Large intestine (tissue), 12 donors: ENCODE measurements at places on chromosomes 12 and 14. TPM values are rescaled to one million over a fixed set of nuclear protein-coding genes. Genes with fewer than 3 reads are reported as not detected.

DNA sequence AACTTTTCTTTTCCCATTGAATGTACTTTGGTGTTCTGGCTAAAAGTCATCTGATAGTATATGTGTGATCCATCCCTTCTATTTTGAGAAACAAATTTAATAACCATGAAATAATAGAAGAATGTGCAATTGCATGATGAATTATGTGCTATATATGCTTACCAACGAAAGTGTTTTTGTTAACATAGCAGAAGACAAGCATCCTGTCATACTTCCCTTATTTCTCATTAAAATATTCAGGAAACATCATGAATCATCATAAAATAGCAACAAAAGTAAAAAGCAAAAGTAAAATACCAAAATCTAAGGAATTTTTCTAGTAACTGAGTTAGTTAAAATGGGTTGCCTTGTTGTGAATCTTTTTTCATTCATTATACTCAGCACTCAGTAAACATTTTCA, 409.0 kb upstream of the PDE3A start:
- DNase-seq, result no peak

GRCh38 chr12:74775276-74775675, 237.6 kb downstream of the ATXN7L3B start:
- DNase-seq, result no peak

- DNase-seq, result no peak
These were observed 125.0 kb downstream of the PTPN11 start for GRCh38 chr12:112543751-112544150.

DNA sequence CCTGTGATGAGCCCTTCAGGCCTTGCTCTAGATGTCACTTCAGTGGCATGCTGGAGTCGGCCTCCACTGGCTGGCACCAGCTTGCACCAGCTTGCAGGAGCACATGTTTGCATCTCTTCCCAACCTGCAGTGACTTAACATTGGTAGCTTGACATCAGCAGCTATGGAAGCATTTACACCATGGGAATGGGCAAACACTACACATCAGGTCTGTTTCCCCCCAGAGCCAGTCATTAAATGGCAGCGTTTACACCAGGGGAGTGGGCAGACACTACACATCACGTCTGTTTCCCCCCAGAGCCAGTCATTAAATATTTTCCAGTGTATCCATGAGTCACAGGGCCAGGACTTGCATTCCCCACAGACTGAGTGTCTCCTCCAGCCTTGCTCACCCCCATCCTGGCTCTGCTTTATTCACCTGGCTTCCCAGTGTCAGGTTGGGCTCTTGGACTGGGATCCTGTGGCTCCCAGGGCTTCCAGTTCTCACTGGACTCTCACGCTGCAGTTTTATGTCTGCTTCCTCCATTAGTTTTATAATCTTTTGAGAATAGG, 51.6 kb upstream of the VRK1 start:
- DNase-seq, result no peak

DNA sequence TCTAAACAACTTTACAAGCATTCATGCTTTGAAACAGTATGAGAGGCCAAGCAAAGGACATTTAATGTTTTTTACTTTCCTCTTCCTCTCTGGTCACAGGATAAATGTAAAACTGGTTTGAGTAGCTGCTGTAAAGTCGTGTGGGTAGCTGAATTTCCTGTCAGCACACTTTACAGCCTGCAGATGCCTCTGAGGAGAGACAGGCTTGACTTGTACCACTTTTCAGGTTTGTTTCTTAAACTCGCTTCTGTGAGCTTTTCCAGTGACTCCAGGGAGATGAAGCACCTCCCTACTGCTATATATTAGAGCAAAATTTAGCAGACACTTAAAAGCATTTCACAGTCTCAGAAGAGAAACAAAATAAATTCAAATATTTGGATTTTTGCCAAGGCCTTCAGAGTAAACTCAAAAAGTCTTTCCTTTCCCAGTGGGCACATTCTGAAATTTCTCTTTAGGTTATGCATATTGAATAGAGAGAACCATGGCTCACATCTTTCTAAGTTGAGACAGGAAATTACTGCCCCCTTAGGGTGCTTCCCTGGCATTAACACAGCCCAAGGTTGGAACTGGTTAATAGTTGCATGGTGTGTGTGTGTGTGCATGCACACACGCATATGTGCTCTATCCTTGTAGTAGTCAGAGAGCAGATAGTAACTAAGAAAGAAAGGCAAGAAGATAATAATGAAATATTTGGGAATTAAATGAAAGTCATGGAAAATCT, 557.3 kb upstream of the MIS18BP1 start:
- DNase-seq, result peak; percentile 12

DDN gene
- polyA plus RNA-seq, result 0.43 TPM

DNA sequence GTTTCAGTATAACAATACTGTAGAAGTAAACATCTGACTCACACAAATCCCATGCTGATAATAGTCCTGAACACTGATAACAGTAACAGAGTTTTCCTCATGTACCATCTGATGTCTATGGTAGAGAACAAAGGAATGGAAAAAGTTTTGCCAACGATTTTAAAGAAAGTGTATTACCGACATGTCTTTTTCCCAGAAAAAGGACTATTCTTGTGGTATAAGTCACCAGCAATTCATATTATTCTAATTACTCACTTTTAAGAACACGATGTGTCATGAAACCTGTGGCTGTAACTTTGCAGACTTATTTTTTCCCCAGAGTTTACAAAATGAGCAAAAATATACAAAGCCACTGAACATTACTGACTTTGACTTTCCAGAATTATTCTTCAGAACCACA, 40.1 kb upstream of the DCN start:
- no peak for DNase-seq

- peak; percentile 95 for DNase-seq
These were observed at the start of gene ARF3 for GRCh38 chr12:48957141-48958048. Gene ARF3 (minus strand): TSS chr12:48957487. CDS start chr12:48941095, 16,392 bp downstream.

DNA sequence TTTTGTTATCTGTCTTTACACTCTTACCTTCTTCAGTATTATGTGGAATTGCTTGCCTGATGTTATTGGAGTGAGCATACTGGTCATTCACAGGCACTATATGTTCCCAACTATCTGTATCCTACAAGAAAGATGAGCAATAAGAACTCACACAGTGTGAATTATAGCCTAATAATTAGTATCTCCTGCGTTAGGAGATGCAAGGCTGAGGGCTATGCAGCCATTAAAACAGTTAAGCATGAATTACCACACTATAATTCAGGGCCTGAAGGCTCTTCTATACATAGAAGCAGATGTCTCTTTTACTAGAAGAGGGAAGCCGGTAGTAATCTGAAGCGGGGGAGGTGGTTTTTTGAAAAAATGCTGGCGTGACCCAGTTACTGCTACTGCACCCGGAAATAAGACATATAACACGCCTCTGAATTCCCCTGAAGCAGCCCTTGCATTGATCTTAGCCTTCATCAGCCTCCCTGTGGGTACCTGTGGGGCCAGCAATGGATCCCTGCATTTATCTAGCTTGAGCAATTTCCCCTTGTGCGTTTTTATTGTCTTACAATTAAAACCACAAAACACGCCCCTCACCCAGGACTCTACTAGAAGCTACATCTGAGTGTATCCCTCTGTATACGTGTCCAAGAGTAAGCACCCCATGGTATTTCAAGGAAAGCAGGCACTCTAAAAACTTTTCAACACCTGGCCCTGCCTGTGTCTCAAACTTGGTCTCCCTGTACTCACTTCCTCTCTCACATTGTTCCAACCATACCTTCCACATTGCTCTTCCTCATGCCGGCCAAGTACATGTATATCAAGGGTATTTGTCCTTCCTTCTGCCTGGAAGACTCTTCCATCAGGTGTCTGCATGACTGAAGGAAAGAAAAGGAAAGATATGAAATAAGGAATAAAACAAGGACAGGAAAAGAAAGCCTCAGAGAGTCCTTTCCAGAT, 210.9 kb upstream of the ARID2 start:
- DNase-seq, result no peak

- DNase-seq, result no peak
These were observed 109.9 kb downstream of the DAD1 start for GRCh38 chr14:22479132-22479531.

DNA sequence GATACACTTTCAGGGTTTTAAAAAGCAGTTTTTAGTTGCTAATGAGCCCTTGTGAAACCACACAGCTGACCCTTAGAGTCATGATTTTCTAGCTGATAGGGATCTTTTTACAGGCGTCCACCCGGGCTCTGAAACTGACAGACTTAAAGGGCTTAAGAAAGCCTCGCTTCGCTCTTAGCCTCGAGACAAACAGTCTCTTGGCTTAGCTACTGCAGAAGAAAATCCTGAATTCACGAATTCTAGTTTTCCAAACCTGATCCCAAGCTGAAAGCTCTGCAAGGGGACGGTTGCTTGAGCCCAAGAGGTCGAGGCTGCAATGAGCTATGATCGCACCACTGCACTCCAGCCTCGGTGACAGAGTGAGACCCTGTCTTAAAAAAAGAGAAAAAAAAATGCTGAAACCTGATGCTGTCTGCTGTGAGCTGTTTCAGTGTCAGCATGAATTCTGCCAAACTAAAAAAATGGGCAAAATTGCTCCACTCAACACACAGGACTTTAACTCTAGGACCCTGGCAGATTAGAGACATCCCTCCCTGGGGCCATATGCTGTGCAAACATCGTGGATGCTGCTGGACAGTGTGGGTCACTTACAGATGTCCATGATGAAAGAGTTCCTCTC, 3.1 kb upstream of the HPD start:
- no peak for DNase-seq

DNA sequence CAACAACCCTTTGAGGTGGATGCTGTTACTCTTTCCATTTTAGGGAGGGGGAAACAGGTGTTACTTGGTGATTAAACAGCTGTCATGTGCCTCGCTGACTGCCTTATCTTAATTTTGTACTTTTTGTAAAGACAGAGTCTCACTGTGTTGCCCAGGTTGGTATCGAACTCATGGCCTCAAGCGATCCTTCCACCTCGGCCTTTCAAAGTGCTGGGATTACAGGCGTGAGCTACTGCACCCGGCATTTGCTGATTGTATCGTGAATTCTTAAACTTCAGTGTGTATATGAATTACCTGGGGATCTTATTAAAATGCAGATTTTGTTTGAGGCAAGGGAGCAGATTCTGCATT, 659 bp downstream of the PSMD9 start:
- no peak for DNase-seq

GRCh38 chr12:31574803-31575575, 15.9 kb downstream of the DENND5B start:
- DNase-seq, result no peak

SPATS2 gene
- polyA plus RNA-seq, result 22.7 TPM

TEX52 gene
- polyA plus RNA-seq, result 2.8 TPM

GRCh38 chr14:54105898-54106297, 149.3 kb upstream of the BMP4 start:
- DNase-seq, result no peak

NKX2-1 gene
- polyA plus RNA-seq, result not detected

DNA sequence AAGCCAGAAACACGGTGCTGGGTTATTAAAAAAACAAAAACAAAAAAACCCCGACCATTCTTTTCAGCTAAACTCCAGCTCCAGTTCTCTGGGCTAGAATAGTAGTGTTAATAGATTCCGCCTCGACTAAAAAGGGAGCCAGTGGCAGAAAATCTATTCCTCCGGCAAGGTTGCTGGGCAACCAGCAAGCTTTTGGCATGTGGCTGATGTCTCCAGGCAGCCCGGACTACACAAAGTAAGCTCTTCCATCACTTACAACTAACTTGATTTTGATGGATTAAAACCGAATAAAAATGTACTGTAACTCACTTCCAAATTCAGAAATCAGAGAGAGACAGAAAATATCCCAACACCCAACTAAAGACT, 126.4 kb upstream of the FOXN3 start:
- no peak for DNase-seq

CLEC14A gene
- polyA plus RNA-seq, result 5.9 TPM

GRCh38 chr12:64392221-64392620, 1.7 kb upstream of the C12orf56 start:
- no peak for DNase-seq

DNA sequence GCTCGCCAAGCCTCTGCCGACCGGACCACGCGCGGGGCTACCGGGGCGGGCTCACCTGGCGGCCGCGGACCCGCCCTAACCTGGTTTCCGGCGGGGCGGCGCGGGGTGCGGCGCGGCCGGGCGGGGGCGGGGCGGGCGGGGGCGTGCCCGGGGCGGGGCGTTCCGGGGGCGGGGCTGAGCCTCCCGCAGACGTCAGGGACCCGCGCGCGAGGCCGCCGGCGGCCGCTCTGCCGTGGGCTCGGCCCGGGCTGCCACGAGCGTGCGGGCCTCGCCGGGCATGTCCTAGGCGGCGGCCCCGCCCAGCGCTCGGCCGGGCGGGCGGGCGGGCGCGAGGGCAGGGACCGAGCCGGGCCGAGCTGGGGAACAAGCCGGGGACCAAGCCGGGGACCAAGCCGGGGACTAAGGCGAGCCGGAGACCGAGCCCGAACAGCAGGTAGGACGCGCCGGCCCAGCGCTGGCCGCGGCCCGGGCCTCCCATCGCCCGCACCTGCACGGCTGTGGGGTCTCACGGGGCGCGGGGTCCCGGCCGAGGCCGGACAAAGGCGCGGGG, at the start of gene CEP170B:
Gene CEP170B (plus strand): TSS at position 188 of the 550 bp plus-strand sequence. CDS start 3,183 bp downstream, outside the sequence.
- no peak for DNase-seq

DNA sequence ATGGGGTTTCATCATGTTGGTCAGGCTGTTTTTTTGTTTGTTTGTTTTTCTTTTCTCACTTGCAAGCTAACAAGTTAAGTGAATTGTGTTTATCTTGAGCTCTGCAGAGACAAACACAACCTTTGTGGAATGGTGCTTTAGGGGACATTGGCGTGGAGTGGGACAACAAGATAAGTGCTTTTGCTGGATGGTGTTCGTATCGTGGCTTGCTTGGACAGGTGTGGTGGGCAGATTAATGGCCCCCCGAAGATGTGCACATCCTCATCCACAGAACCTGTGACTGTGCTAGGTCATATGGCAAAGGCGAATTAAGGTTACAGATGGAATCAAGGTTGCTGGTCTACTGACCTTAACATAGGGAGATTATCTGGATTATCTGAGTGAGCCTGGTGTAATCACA, 7.0 kb downstream of the MLXIP start:
- DNase-seq, result no peak

- DNase-seq, result no peak
These were observed 87.2 kb downstream of the DAAM1 start for GRCh38 chr14:59275668-59276067.

DNA sequence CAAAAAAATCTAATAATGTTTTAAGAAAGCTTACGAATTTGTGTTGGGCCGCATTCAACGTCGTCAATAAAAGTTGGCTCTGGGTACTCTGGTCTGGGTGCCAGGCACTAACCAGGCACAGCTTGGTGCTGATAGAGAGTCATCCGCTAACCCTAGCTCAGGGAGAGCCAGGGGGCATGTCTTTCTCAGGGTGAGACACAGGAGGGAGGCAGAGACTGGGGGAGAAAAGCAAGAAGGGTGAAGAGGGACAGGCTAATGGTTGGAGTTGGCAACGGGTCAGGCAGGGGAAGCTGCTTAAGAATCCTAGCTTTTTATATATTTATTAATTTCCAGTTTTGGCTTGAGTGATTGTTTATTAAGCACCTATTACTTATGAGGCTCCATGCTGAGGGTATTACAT, 105.0 kb downstream of the CMKLR1 start:
- no peak for DNase-seq

- no peak for DNase-seq
These were observed 36.6 kb upstream of the SYCP3 start for GRCh38 chr12:101775816-101776215.

MYO1H gene
- 1.0 TPM for polyA plus RNA-seq
